IPS-NIHi11 (cell line): ENCODE measurements at places on chromosomes 1 and 21.
A peak's percentile ranks its signal among the peaks of the same experiment; 100 is the strongest.

GRCh38 chr1:10537082-10537766, 62.5 kb downstream of the PEX14 start:
- DNase-seq = no peak

GRCh38 chr1:82944822-82945221, 1054.1 kb downstream of the TTLL7 start:
- no peak for DNase-seq

DNA sequence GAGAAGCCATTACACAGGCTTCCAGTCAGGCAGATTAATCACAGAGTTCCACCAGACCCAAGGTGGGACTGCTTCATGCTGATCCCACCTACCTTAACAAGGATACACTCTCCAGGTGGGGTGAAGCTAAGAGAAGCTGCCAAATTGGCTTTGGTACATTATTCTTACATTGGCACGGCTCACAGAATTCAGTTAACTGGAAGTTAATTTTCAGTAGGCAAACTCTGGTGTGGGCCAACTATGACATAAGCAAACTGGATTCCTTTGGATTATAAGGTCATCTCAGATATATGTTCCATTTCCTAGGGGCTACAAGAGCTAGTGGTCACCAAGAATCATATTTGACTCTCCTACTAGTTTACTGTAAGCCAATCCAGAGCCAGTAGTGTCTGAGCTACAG, 448.8 kb upstream of the BEND5 start:
- DNase-seq = no peak

GRCh38 chr1:188641566-188642211, 1812.9 kb downstream of the PLA2G4A start:
- no peak for DNase-seq

GRCh38 chr1:110152133-110152785, 2.0 kb downstream of the SLC6A17 start:
- DNase-seq = no peak

DNA sequence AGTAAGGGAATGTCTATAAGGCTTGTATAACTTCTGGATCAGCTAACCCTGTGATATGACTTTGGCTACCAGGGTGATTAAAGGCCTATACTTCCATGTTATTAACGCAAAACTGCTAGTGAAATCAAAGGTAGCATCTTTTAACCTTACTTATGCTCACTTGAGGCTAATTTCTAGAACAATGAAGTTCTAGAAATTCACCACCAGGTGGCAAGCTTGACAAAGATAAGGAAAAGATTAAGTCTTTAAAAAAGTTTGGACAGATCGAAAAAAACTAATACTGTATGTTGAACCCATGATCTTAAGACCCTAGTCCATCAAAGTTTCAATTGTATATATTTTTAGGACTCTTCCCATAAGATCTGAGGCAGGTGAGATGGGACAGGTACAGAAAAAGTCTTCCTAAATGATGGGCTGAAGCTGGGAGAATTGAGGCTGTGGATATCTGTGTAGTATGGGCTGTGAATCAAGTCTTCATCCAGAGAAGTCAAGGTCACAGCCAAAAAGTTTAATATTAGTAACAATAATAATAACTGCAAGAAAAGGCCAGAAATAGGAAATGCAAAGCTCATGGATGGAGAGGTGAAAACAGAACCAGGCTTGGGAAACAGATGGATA, 18.8 kb downstream of the KYAT3 start:
- peak; percentile 18 for DNase-seq

GRCh38 chr1:65090406-65090805, 57.6 kb upstream of the AK4 start:
- no peak for DNase-seq

GRCh38 chr21:36754241-36754898, 55.5 kb downstream of the SIM2 start:
- DNase-seq = no peak

DNA sequence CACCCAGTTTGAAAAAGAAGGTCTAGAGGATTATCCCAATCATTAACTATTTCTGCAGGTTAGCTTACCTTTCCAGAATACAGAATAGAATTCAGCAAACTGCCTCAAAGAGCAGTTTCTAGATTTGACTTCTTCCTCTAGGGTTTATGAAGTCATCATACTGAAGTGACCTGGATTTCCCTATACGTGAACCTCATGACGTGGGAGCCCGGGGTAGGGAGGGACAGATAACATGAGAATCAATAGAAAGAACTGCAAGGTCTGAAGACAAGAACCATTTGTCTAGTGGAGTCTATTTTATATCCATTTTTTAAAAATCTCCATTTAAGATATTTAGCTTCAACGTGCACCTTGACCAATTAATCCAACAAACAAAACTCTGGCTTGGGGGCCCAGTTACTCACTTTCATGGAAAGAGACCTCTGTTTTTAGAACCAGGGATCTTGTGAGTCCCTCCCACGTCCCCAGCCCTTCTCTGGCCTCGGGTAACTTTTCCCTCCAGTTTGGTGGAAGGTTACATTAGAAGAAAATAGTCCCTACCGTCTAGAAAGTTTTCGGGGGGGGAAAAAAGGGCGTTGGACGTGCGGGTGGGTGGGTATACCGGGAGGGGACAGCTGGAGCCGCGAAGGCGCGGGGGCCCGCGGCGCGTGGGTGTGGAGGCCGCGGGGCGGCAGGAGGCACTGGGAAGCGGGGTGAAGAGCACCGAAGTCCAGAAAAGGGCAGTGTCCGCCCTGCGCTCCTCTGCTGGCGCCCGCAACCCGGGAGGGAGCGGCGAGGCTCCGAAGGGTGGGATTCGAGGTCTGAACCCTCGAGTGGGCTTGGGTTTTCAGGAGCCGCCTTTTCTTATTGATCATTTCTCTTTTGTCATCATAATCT, 13.8 kb upstream of the POGZ start:
- peak; percentile 59 for DNase-seq

- DNase-seq = no peak
Measured at GRCh38 chr21:37063433-37063832, 9.4 kb downstream of the PIGP start.

GRCh38 chr1:179296356-179297104, 2.9 kb downstream of the SOAT1 start:
- DNase-seq = no peak

DNA sequence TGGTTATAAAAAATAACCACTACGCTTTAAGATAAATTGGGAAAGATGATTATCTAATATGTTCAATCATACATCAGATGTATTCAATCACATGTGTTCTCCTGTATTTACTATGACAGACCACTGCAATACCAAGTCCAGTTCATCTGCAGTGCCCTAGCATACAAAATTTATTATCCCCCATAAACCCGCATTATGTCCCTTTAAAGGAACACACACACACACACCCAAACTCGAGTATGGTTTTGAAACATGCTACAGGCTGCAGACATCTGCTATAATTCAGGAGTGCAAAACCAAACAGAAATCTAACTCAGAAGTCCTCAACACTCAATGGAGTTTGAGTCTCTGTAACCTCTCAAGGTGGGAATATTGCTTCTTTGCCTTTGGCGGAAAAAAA, 14.9 kb downstream of the ODF2L start:
- no peak for DNase-seq

GRCh38 chr1:21596174-21596573, 73.0 kb downstream of the RAP1GAP start:
- DNase-seq = no peak

DNA sequence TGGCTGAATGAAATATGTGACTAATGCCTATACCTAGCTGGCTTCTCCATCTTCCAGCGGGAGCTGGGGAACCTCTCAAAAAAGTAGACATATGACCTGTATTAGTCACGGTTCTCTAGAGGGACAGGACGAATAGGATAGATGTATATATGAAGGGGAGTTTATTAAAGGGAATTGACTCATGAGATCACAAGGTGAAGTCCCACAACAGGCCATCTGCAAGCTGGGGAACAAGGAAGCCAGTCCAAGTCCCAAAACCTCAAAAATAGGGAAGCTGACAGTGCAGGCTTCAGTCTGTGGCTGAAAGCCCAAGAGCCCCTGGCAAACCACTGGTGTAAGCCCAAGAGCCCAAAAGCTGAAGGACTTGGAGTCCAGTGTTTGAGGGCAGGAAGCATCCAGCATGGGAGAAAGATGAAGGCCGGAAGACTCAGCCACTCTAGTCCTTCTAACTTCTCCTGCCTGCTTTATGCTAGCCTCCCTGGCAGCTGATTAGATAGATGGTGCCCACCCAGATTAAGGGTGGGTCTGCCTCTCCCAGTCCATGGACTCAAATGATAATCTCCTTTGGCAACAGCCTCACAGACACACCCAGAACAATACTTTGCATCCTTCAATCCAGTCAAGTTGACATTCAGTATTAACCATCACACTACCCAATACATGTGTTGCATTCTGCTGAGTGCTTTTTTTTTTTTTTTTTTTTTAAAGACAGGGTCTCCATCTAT, 19.6 kb downstream of the OLIG1 start:
- no peak for DNase-seq

GRCh38 chr1:155657463-155657862, 31.1 kb downstream of the YY1AP1 start:
- DNase-seq = no peak

GRCh38 chr1:186202776-186203175, 172.3 kb downstream of the TPR start:
- DNase-seq = no peak

GRCh38 chr1:36305915-36306209, 306 bp upstream of the SH3D21 start:
- DNase-seq = no peak

- DNase-seq = no peak
Measured at GRCh38 chr1:160850993-160851392, 11.7 kb downstream of the CD244 start.

- DNase-seq = no peak
Measured at GRCh38 chr1:240980342-240980741, 368.4 kb upstream of the GREM2 start.

DNA sequence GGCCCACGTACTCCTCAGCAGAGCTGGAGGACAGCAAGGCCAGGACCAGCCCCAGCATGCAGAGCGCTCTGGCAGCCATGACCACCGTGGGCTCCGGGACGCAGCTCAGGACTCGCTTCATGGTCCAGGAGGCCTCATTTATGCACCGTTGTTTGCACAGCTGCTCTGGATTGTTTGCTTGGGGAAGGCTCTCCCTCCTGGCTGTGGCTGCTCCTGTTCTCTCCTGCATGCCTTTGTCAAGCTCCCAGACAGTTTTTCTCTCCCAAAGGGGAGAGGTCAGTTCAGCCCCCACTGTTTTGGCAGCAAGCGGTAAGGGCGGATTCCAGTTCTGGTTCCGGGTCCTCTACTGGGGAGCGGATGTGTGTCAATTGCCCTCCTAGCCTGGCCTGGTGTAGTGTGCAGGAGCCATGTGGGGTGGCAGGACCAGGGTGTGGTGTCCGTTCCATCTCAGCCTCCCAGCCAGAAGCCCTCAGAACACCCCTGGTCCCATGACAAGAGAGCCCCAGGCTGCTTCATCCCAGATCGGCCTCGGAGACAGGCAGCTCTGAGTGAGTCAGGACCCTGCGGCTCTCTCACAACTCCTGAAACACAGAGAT, at the start of gene TFF3:
Gene TFF3 (minus strand): TSS at position 114 of the 596 bp plus-strand sequence. CDS start 35 bp downstream, at position 79.
- no peak for DNase-seq

DNA sequence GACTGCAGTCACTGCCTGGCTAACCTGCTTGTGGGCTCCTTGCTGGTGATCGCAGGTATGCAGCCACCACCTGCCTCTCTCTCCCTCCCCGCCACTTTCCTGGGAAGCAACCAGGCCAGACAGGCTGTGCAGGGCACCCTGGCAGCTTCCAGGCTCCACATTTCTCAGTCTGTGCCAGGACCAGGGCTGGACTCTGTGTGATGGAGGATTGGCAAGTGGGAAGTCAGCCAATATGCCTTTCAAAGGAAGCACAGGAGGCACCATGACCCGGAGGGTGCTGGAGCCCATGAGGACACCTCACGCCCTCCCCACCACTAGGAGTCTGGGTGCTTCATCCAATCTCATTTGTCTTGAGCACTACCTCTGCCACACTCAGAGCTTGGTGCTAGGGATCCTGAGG, 15.8 kb upstream of the DISP3 start:
- no peak for DNase-seq

DNA sequence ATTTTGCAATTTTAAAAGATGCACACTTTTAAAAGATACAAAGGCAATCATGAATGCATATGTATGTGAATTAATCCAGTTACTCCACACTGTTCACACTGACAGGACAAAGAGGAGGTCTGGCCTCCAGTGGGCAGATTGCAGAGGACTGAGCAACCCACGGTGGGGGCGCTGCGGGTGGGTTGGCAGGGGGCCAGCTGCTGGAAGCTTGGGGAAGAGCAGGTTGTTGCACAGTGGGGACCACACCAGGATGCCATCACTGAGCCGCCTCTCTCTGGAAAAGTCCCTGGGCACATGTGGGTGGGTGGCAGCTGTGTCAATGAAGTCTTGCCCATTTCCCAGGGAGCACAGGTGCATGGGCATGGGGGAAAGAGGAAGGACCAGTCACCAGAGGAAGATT, 12.7 kb upstream of the PADI4 start:
- DNase-seq = no peak

DNA sequence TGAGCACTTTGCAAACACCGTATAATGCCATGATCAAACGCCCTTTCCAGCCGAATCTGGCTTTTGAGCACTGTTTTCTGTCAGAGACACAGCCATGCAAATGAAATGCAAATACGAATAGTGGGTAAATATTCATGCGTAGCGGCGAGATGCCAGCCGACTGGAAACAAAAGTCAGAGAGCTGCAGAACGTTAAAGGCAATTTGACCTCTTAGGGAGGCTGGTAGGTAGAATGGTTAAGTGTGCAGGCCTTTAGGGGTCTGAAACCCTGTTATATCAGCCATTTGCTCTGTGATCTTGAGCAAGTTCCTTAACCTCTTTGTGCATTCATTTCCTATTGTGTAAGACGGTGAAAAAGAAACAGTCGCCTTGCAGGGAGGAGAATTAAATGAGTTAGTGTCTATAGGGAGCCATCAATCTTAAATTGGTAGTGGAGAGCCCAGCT, 6.5 kb upstream of the SDHB start:
- no peak for DNase-seq

DNA sequence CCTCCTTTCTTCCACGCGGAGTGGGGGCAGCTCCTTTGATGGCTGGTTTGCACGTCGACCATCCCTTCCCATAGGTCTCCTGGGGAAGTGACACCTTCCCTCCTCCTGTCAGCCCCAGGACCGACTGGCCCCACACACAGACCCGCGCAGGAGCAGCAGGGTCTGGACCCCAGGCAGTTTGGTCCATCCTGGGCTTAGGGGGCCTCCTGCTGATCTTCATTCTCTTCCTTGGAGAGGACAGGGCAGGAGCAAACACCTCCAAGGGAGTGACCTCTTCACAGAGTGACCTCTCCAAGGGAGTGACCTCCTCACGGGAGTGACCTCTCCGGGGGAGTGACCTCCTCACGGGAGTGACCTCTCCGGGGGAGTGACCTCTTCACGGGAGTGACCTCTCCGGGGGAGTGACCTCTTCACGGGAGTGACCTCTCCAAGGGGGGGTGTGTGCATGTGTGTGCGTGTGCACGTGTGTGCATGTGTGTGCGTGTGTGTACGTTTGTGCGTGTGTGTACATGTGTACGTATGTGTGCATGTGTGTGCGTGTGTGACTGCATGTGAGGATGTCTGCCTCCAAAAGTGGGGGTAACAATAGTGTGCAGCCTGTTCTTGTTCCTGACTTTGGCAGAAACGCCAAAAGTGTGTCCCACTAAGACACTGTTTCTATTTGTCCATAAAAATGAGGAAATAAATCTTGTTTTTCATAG, 29.8 kb downstream of the COL6A1 start:
- DNase-seq = no peak
